ENCODE measurements at places on chromosomes 1 and 21. TPM values are rescaled to one million over a fixed set of nuclear protein-coding genes. Genes with fewer than 3 reads are reported as not detected.

Gene FGR
- total RNA-seq, result 1.1 TPM

Gene TMPRSS3
- not detected for total RNA-seq

GRCh38 chr21:41583274-41583790 is 75.4 kb upstream of the TMPRSS2 start:
- DNase-seq, result peak; percentile 90

GRCh38 chr1:61951731-61952580 is 209.7 kb downstream of the PATJ start:
- DNase-seq, result peak; percentile 37

DNA sequence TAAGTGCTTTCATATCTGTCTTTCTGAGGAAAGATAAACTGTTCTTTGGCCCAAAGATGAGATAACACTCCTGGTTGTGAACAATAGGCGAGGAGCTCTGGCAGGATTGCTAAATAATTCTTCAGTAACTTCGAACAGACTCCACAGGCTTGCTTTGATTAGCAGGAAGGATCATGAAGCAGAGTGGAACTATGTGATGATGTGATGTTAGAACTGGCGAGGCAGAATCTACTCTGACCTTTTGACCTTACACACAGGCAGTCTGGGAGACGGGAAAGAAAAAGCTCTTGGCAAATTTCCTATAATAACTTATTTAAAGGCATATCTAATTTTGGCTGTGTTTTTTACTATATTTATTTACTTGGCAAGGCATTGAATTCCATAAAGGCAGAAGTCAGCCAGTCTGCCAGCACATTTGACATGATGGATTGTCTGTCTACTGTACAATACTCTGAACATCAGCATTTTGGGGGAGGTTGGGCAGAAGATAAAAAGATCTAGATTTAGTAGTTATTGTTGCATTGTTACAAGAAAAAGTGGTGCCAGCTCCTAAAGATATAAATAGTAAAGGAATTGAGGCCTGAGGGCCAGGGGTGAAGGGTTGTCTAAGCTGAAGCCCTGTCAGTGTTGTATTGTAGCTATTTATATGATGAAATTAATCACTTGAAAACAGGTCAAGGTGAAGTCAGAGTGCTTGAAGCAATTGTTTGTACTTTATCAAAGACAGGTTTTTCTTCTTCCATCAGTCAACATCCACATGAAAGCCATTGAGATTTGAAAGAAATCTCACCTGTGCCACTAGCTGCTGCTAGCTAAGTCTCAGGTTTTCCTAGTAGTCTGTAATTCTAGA is 708.8 kb downstream of the LTN1 start:
- DNase-seq, result peak; percentile 32

DNA sequence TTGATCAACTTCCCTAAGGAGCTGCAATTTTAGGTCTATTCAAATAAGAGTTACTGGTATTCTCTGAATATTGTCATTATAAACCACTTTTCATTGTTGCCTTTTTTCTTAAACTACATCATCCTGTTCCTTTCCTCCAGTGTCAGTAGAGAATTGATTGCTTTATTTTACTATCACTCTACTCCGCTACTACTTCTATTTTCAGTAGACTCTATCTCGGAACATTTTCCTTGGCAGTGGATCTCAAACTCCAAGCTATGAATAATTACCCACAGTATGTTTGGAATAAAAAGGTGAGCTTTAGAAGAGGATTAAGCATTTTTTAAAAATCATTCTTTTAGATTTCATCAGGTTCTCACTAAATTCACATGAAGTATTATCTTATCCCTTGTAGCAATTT is 224.9 kb downstream of the GREM2 start:
- no peak for DNase-seq
